Neural progenitor cell (in vitro differentiated cells): ENCODE measurements at places on chromosomes 6 and 20. TPM values are rescaled to one million over a fixed set of nuclear protein-coding genes. Genes with fewer than 3 reads are reported as not detected.

TMEM181 gene
- 20.8 and 27.3 TPM in 2 replicates for total RNA-seq

ZNF311 gene
- total RNA-seq: 1.9 and 2.0 TPM in 2 replicates

- DNase-seq: no peak
These were observed 66.7 kb downstream of the GCNT2 start for GRCh38 chr6:10587656-10588406.

DNA sequence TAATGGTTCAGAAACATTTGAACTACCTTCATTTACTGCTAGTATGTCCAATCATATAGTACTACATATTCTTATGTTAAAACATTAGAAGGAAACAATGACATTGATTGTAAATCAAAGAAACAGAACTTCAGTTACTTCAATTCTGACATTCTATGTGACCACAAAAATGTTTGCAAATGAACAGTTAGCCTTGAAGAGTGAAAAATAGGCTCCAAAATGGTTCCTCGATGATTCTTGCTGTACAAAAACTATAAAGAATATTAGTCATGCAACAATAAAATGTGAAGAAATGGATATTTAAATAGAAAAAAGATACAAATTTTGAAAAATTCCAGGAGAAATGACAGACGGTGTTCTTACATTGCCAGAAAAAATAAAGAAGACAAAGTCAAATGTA lies 686.9 kb downstream of the BCKDHB start:
- DNase-seq: no peak

SLC4A11 gene
- 0.95 and 3.4 TPM in 2 replicates for total RNA-seq

AIF1 gene
- total RNA-seq: not detected in 2 replicates

DNA sequence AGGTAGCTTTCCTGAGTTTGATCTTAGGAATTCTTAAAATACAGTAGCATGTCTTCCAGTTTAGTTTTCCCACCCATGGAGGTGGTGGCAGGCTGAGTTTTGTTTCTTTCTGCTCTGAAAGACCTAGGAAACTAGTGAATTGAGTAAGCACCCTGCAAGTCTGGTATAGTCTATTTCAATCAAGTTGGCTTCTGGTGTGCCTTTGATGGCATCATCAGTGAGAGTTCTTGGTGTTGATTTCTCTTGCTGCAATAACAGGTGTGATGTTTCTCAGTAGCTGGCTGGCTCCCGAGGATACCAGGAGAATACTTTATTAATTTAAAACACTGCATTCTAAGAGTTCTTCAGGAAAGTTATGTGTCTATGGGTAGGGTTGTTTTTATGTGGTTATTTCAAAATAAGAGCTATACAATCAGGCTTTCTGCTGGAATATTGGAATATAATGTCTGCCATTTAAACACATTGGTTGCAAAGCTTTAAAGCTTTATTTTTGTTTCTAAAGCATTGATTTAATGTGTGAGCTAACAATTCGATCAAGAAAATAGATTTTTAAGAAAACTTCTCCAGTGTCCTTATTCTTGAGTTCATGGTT lies 19.0 kb downstream of the VAPB start:
- no peak for DNase-seq

MEP1A gene
- not detected in 2 replicates for total RNA-seq

EPHA7 gene
- 47.6 and 80.7 TPM in 2 replicates for total RNA-seq

DNA sequence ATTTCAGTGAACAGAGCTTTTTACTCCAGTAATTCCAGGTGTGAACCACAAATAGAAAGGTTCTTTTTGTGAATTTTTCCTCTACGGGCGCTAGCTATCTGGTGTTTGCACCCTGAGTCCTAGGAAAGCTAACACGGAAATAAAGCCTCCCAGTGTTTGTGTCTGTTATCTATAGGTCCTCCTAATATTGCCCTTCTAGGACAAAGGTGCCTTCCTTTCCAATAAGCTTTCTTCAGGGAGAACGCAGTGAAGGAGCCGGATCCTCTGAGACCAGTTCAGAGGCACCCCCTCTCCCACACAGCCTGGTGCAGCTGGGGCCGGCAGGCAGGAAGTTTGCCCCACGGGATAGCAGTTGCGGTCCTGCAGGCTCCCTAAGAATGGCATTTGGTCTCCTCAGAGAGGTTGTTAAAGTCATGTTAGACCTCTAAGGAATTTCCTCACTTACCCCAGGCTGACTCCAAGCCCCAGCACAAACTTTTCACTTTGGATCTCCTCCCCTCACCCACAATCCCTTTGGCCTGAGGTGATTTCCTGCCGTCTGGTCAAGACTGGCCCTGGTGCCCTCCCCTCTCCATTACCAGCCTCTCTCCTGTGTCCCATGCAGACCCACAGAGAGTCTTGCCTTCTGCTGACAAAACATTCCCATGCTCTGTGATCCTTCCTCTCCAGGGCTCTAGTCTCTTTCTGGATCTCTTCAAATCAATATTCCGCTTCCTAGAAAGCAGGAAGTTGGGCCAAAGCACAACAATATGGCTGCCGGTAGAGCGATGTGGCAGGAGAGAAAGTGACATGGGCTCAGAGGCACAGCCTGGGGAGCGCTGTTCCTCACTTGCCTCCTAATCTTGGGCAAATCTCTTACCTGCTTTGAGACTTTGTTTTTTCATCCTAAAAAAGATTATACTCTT lies 126.0 kb downstream of the MOXD1 start:
- DNase-seq: no peak

HDGFL1 gene
- not detected in 2 replicates for total RNA-seq

DNA sequence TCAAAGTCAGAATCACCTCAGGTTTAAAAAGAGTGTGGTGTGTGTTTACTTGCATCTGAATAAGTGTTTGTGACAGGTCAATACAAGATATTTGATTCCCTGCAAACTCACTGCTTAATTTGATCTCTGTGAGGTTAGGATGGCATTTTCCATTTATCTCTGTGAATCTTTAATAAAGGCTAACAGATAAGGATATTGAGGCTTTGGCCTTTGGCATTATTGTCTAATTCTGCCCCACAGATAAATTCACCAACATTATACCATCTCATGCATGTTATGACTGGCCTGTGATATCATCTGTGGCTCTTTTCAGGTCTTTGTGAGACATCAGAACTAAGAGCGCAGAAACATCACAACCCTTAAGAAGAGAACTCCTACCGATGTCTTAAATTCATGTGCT lies 84.7 kb downstream of the TRMT6 start:
- DNase-seq: no peak

DNA sequence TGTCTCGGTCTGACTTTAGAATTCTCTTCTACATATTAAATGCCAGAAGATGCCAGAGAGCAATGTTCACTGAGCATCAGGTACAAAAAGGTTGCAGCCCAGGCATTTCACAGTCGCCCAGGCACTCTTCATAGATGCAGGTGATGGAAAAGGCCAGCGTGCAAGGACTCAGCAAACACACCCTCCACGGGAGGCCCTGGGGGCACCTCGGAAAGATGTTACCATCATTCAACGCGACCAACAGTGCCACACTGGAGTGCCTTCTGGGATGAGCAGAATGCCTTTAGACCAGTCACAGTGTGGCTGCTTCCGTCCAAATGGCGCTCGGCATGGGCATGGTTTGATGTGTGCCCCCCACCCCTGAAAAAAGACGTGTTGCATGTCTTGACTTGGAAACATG lies 4.5 kb upstream of the RAMACL start:
- DNase-seq: no peak

GRCh38 chr20:15220009-15220656 lies 882.7 kb upstream of the FLRT3 start:
- no peak for DNase-seq

DNA sequence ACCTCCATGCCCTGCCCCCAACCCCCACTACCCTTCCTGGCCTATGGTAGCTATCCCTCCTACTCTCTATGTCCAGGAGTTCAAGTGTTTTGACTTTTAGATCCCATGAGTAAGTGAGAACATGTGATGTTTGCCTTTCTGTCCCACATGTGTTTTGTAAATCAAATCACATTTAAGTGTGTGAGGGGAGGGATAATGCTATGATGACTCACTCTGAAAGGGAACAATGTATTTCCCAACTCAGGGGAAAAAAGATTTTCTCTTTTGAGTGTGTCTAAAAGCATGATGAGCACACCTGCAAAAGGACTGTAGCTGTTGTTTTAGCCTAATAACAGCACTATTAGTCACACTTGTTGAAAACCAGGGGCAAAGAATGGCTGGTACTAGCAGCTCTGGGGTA lies 193.7 kb downstream of the GJA10 start:
- no peak for DNase-seq

DNA sequence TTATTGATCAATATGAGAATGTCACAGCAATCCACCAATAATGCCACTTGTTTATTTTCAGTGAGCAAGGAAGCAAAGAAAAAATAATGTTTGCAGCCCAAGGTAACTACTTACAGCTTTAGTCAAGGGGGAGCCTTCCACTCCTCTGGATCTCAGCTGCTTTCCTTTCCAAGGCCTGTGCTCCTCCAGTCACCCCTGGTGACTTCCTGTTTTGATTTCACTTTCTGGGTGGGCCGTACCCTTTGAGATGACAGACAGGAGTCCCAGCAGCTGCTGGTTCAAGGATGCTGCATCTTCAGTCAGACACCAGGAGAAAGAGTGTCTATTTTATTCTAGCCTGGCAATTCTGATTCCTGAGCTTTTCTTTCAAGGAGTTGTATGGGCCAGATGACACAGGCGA lies 5.6 kb upstream of the VNN2 start:
- no peak for DNase-seq

GRCh38 chr6:170516783-170517616 lies 36.1 kb downstream of the PSMB1 start:
- peak; percentile 87 for DNase-seq

GRCh38 chr6:49328051-49328744 lies 134.9 kb downstream of the MMUT start:
- peak; percentile 2 for DNase-seq

DNA sequence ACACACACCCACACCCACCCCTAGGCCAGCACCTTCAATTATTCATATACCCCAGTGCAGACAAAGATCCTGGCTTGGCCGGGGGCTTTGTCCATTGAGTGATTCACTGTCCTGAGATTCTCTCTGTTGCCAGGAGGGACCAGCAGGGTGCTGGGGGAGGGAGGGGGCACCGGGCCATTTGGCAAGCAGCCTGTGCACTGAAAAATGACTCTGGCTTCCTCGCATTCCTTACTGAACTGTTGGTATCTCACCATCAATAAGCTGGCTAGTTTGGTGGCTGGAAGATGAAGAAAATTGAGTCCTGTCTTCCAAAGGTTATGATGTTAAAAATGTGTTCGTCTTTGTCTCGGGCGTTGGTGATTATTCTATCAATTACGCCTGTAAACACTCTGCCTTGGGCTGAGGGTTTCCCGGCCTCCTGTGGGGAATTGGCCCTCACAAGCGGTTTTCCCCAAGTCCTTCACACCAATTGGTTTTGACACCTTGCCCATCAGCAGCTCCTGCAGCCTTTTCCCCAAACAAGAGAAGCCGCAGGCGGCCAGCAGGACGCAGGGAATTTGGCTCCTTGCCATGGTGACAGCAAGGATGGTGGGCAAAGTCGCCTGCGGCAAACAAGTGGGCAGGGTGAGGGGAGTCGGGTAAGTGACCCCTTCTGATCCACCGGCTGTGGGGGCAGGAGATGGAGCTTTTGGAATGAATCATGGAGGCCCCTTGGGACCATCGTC lies 4.9 kb downstream of the VSTM2L start:
- peak; percentile 85 for DNase-seq

DNA sequence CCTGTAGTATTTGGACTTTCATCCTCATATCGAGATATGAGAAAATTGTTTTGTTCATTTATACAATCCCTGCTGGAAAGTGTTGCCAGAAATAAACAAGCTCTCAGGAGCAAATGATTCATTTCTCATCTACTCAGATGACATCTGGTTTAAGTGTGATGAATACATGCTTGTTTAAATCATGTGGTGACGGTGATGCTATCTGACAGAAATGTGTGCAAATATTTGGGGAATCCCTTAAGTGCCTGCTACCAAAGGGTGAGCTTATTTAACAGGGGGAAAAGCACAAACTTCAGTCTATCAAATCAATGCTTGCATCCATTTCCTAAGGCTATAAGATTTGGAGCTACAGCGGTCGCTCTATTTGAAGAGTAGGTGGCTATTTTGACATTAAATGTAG lies 368.3 kb upstream of the SASH1 start:
- no peak for DNase-seq
